ENCODE measurements at places on chromosomes 7 and 10.

DNA sequence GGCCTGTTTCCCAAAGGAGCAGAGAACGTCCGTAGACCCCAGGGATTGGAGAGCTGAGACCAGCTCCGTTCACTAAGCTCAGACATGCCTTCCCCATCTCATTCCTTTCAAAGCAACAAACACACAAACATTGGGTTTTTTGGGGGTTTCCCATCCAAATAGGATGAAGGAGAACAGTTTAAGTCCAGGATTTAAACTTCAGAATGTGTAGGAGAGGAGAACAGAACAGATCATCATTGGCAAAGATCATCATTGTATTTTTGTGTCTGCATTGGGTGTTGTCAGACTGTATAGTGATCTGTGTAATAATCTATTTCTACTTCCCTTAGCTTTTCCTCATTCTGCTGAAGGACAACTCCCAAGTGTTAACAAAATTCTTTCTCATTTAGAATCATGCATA is 177.9 kb downstream of the FANK1 start:
- no peak for DNase-seq

DNA sequence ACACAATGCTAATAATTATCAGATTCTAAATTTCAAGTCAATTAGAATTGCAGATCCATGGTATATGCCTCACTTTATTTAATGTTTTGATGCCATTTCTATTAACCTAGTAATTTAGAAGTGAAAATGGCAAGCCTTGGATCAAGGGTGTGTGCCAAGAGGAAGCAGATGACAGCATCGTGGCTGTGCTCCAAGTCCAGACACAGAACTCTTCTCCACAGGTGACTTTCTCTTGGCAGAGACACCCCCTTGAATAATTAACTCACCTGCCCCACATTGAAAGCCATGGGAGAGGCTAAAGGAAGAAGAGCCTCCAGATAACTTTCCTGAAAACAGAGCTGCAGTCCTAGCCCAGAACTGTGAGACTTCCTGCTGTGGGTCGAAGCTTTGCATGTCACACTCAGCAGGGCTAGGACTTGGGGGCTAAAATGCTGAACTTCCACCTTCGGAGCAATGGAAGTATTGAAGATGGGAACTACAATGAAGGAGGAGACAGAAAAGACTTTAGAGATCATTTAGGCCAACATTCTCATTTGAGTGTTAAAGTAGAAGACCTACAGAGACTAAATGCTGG is 996 bp upstream of the C10orf90 start:
- no peak for DNase-seq

DNA sequence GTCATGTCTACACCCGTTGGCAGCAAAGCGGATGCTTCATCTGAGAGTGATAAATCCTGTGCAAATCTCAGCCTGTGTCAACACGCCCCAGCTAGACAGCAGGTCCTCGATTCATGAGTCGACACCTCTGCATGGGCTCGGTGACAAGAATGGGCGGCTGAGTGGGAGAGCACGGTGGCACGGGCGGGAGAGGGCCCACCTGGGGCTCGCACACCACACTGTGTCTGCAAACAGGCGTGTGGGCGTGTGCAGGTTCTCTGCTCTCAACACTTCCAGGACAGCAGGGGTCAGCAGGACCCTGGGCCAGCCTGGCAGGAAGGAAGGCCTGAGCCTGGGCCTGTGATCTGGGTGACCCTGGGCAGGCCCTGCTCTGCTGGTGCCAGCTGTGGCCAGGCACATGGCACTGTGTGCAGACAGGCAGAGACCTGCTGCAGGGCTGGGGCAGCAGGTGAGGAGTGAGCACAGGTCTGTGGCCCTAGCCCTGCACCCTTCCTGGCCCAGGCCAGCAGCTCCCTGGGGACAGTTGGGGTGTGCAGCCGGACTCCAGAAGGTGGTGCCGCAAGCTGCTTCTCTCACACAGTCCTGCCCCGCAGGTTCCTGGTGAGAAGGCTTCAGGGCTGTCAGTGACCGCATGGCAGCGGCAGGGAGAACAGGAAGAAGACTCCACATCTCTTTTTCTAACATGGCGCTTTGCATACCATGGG is 216.4 kb downstream of the ELFN1 start:
- no peak for DNase-seq

DNA sequence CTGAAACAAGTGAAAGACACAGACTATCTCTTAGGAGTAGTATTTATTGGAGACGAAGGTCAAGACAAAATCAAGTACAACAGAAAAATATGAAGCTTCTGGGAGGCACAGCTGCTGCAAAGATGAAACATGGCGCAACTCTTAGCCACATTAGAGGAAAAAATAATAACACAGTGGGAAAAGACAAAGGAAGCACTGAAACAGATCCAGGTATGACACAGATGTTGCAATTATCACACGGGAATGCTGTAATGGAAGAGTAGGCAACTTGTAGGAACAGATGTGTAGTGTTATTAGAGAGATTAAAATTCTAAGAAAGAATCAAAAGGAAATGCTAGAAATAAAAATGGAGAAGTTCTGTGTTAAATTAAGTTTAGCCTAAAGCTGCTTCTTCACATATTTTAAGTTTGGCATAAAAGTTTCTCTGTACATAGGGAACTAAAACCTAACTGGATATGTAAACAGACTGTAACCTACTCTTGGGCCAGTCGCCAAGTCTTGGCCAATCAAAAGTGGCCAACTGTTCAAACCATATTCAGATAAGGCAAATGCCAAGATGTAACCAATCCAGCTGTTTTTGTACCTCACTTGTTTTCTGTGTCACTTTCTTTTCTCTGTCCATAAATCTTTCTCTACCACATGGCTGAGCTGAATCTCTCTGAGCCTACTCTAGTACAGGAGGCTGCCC is 1132.0 kb upstream of the LRRTM3 start:
- DNase-seq, result no peak

DNA sequence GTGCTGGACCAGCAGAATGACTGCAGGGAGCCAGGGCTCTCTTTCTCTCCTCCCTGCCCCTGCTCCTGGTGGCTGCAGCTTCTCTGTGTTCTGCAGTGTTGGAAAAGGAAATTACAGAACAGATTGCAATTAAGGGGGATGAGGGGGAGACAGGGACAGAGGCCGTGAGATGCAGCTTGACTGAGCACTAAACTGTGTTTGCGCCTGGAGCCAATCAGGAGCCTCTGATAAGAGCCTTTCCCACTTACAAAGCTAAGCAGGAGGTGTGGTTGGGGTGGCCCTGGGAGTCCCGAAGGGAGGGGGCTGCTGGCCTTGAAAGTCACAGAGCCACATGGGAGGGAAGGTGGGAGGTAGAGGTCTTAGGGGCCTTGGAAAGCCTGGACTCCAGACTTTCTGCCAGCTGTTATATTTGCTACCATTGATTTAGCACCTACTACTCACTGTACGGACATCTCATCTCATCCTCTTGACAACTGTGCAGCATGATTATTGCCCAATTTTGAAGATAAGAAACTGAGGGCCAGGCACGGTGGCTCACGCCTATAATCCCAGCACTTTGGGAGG is 26.7 kb downstream of the TRIM8 start:
- no peak for DNase-seq

- DNase-seq, result no peak
Observed at GRCh38 chr10:114719311-114719710, 61.2 kb upstream of the ABLIM1 start.

DNA sequence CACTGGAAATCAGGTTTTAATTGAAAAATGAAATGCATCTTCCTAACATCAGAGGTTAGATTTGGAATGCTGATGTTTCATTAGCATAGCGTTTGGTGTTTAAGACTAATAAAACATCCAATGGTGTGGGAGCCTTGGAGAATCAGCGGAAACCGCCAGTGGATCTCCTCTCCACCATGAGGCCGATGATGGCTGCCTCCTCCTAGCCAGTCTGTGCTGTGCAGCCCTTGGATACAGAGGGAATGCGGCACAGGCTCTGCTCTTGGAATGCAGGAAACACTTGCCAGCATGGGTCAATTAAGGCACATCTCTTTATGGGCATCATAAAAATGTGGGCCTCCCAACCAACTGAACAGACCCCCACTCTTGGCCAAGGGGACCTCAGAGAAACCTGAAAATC is 259.9 kb downstream of the GLRX3 start:
- no peak for DNase-seq

- DNase-seq, result no peak
Observed at GRCh38 chr10:5999440-6000165, 22.3 kb upstream of the IL15RA start.

DNA sequence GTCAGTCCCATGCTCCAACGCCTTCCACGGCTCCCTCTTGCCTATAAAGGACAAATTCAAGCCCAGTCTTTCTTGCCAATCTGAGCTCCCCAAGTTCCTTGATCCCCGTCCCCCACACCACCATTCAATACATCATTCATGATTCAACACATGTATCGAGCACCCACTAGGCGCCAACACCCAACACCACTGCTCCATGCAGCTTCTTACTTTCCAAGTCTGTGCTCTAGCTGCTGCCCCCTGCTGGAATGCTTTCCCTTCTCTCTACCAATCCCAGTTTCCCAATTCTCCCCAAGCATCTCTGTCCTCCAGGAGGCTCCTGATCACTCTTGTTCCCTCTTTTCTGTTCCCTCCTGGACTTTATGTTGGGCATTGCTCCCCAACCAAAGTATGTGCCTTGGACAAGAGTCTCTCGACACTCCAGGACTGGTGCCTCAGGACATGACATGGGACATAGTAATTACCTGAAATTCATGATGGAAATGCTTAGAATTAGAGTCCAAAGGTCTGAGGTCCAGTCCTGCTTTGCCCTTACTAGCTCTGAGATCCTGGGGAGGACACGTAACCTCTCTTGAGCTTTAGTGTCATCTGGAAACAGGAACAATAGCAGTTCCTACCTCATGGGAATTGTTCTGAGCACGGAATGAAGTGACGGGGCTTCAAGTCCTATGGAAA is 172.7 kb downstream of the NEURL1 start:
- DNase-seq, result no peak

GRCh38 chr7:3041986-3042675 is 1.5 kb downstream of the CARD11 start:
- no peak for DNase-seq

GRCh38 chr10:49398000-49398861 is 2.3 kb upstream of the DRGX start:
- no peak for DNase-seq

DNA sequence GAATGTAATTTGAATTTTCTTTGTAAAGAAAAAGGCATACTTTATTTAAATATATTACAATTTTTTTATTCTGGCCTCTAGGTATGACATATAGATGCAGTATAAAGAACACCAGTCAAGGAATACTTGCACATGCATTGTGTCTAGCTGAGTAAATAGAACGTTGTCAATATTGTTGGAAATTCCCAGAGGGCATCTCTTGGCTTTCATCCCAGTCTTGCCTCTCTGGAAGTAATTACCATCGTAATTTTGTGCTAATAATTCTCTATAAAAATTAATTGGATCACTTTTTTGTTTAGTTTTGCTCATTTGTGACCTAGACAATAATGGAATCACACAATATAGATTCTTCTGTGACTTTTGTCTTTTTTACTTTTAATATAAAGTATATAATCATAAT is 1052.3 kb upstream of the CELF2 start:
- no peak for DNase-seq

- no peak for DNase-seq
Observed at GRCh38 chr10:10803278-10803677, 214.4 kb upstream of the CELF2 start.

DNA sequence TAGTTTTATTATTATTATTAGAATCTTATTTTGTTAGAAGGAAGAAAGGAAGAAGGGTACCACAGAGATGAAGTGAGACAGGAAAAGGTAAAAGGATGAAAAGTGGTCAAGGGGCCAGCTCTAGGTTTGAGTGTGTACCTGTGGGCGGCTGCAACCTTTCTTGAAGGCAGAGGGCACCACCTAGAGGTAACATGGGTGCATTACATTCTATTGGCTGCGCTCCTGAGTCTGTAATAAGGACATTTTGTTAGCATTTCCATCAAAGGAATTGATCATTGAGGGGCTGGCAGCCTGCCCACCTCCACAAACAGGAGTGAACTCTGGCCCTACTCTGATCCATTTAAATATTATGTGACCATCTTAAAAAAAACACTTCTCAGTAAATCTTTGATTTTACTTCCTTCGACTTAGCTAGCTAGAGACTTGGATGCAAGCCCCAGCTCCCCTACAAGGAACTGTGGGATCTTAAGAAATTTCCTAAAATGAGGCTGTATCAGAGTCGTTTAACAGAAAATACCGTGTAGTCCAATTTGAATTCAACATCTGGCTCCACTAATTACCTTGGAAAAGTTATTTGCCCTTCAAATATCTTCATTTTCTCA is 610.4 kb downstream of the IPMK start:
- DNase-seq, result peak; percentile 11

Measured in retinal pigment epithelial cell (primary cell).